Activated CD4-positive, alpha-beta T cell treated with anti-CD3 and anti-CD28 coated beads, Interleukin-2, Interleukin-4, amounts not matched to agents 100 ng/mL and 50 ng/mL, durations not matched to agents 16 hours and 8 hours (primary cell): ENCODE measurements at places on chromosomes 16 and 17.
A peak's percentile ranks its signal among the peaks of the same experiment; 100 is the strongest.

DNA sequence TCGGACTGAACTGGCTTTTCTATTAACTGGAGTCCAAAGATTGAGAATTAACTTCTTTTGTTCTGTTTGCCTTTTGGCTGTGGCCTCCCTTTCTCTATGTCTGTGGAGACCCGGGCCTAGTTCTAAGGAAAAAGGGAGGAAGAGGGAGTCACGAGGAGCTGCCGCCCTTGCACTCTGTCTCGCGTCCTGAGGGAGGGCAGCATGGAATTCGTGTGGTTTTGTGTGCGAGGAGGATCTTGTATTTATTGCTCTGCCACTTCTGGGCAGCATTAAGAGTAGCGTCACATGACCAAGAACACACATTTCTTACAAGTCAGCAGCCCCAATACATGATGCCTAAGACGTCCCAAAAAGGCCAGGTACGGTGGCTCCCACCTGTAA lies 23.6 kb downstream of the METTL22 start:
- no peak for DNase-seq

- DNase-seq = no peak
Measured at GRCh38 chr17:2521257-2521656, 9.6 kb upstream of the METTL16 start.

DNA sequence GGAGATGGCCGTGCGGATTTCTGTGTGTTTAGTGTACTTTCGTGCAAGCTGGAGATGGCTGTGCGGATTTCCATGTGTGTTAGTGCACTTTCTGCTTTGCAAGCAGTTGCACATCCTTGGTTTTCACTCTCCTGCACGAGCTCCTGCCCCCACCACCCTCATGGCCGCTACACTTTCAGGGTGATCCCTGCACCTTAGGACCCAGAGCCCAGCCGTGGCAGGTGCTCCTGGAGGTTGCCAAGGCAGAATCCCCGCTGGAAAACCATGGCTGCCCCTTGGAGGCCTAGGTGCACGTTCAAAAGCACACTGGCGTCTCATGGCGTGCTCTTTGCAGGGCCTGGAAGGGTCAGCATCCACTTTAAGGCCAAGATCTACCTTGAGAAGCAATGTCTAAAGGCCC lies 311.0 kb upstream of the TNRC6C start:
- DNase-seq = no peak

DNA sequence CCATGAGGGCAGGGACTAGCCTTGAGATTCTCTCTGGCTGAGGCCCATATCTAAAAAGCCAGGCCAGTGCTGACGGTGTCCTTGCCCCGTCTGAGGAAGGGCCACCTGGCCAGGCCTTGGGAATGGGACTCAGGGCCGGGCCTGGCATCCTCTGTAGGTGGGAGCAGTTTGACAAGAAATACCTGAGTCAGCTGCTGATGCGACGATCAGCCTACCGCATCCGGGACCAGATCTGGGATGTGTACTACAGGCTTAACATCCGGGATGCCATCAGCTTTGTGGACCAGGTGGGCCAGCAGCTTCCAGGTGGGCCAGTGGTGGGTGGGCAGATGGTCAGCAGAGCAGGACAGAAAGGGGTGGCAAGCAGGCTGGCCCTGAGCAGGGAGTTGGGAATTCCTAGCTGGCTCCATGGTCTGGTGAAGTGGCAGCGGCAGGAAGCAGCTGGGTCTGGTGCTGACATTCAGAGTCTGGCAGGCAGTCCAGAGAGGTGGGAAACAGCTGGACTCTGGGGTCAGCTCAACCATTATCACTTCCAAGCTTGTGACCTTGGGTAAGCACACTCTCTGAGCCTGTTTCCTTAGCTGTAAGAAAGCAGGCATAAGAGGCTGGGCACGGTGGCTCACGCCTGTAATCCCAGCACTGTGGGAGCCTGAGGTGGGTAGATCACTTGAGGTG lies 9.5 kb downstream of the SLC9A5 start:
- DNase-seq = no peak

DNA sequence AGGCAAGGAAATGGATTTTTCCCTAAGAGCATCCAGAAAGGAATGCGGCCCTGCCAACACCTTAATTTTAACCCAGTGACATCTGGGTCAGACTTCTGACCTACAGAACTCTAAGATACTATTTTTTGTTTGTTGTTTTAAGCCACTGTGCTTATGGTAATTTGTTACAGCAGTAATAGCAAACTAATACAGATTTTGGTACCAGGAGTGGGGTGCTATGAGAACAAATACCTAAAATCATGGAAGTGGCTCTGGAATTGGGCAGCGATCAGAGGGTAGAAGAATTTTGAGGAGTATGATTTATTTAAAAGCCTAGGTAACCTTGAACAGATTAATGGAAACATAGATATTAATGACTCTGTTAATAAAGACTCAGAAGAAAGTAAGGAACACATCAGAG lies 208.2 kb downstream of the ZNF423 start:
- DNase-seq = no peak

DNA sequence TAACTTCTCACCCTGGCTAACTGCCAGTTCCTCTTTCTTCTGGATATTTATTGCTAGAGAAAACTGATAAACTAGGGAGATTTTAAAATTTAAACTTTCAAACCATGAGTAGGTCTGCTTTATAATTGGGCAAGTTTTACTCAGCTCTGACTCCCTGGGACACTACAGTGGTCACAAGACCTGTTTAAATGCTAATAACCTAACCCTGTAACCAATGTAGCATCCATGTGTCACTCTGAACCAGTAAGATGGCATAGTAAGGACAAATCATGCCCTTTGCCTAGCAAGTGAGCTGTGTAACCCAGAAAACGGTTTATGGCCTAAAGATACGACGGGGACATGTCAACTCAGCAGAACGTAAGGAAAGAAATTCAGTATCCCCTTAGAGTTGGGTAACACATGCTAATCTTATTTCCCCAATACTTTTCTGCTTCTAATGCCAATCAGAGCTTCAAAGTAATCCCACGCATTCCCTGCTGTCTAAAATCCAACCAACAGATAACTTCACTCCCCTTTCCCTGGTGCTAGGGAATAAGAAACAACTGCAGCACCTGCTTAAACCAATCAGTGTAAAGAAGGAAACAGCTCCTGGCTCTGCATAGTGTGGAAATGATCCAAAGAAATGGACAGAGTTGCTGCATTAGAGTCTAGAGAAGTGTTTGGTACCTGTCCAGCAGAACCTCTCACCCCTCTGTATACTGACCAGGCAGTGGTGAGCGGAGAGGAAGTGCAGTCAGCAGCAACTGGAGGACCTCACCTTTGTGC lies 85.7 kb downstream of the NCOR1 start:
- DNase-seq = no peak

- no peak for DNase-seq
Measured at GRCh38 chr16:78629173-78629572, 529.7 kb downstream of the WWOX start.

DNA sequence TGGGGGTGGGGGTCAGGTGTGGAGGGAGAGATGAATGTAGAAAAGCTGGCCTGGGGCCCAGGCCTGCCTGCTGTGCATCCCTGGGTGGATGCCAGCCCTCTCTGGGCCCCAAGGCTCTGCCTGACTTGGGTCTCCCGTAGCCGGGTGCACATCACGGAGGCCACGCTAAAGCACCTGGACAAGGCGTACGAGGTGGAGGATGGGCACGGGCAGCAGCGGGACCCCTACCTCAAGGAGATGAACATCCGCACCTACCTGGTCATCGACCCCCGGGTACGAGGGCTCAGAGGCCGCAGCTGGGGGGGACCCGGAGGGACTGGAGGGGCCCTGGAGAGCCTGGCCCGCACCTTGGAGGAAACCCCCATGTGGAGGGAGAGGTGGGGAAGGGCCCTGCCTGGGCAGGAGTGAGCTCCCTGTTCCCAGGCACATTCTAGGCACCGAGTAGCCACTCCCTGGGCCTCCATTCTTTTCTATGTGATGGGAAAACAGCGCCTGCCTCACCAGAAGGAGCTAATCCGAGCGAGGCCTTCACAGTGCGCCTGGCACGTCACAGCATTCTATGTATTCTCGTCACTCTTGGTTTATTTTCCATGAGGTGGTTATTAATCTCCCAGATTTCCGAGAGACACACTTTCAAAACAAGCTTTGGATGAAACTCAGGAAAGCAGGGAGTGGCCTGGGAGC lies 34.7 kb downstream of the ADCY7 start:
- DNase-seq = no peak

- DNase-seq = peak; percentile 92
Measured at GRCh38 chr16:3059041-3059722, 6.3 kb upstream of the IL32 start.

GRCh38 chr16:2340564-2341455 lies at the start of gene ABCA3:
ABCA3 (minus strand) TSS chr16:2340728; CDS start chr16:2326466, 14,262 bp downstream.
- peak; percentile 97 for DNase-seq

GRCh38 chr17:74414510-74414909 lies 17.4 kb upstream of the GPRC5C start:
- DNase-seq = no peak

DNA sequence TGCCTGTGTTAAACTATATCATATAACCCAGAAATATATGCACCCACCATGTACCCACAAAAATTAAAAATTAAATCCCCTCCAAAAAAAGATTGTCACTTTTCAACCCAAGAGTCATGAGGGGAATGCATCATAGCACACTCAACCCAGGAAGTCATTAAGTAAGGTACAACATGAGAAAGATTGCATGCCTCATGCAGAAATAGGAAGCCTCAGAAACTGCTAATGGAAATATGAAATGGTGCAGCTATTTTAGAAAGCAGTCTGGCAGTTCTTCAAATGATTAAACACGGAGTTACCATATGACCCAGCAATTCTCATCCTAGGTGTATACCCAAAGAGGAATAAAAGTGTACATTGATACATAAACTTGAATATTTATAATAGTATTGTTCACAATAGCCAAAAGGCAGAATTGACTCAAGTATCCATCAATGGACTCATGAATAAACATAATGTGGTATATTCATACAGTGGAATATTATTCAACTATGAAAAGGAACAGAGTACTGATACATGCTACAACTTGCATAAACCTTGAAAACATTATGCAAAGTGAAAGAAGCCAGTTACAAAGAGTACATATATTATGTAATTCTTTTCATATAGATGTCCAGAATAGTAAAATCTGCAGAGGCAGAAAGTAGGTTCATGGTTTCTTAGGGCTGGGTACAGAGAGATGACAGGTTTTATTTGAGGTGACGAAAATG lies 70.4 kb downstream of the TMEM100 start:
- DNase-seq = no peak

DNA sequence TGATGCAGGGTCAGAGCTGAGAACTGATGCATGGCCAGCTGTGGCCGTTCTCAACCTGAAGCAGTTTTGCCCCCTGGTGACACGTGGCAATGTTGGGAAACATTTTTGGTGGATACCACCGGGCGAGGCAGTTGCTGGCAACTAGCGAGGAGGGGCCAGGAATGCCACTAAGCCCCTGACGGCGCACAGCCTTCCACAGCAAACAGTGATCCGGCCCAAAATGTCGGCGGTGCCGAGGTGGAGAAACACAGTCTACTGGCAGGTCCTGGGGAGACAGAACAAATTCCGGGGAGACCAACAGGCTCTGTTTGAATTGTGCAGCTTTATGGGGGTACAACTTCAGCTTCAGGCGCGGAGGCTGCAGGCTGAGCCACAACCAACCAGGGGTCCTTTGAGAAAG lies 8.2 kb downstream of the SLC26A11 start:
- DNase-seq = no peak

GRCh38 chr17:38549285-38549684 lies 56.5 kb downstream of the SRCIN1 start:
- no peak for DNase-seq

DNA sequence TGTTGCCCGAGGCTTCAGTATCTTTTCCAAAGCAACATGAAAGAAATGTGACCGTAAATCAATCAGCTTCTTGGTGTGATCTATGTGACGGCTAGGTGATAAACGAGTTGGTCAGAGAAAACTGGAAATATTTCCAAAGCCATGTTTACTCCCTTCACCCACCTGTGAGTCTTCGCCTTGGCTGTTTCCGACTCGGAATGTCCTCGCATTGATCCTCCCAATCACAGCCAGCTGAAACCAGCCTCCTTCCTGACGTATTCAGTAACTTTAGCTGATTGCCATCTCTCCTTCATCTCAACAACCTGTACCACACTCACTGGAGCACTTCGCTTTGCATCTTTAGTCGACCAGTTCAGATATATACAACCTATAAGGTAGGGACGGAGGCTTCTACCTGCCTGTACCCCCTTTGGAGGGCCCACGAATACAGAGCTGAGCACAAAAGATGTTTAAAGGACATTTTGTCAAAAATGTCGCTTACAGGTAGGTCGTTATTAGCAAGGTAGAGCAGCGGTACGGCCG lies 705 bp downstream of the KRABD2 start:
- DNase-seq = no peak

DNA sequence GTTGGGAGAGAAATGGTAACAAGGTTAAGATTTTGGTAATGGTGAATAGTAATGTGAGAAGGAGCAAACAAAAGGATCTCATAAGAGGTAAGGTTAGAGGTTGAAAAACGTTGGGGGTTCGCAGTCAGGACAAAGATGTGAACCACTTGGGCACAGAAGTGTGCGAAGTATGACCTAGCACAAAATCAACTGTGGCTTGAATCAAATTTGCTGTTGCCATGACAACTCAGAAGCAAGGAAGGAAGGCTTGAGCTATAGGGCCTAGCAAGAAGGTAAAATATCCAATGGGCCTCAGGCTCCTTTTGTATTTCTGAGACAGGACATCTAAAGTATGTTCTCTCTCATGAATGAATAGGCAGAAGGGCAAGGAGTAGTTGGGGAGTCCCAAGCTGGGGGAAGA lies 24.5 kb upstream of the TEKT1 start:
- no peak for DNase-seq

GRCh38 chr16:19088341-19088916 lies 21.0 kb downstream of the COQ7 start:
- DNase-seq = no peak

GRCh38 chr16:3520413-3520812 lies 19.6 kb downstream of the CLUAP1 start:
- no peak for DNase-seq

GRCh38 chr17:2893422-2893914 lies 97.2 kb downstream of the RAP1GAP2 start:
- DNase-seq = no peak

GRCh38 chr16:90077240-90077756 lies at the start of gene PRDM7:
PRDM7 (minus strand) TSS chr16:90077331; CDS start chr16:90075910, 1,421 bp downstream.
- peak; percentile 98 for DNase-seq

DNA sequence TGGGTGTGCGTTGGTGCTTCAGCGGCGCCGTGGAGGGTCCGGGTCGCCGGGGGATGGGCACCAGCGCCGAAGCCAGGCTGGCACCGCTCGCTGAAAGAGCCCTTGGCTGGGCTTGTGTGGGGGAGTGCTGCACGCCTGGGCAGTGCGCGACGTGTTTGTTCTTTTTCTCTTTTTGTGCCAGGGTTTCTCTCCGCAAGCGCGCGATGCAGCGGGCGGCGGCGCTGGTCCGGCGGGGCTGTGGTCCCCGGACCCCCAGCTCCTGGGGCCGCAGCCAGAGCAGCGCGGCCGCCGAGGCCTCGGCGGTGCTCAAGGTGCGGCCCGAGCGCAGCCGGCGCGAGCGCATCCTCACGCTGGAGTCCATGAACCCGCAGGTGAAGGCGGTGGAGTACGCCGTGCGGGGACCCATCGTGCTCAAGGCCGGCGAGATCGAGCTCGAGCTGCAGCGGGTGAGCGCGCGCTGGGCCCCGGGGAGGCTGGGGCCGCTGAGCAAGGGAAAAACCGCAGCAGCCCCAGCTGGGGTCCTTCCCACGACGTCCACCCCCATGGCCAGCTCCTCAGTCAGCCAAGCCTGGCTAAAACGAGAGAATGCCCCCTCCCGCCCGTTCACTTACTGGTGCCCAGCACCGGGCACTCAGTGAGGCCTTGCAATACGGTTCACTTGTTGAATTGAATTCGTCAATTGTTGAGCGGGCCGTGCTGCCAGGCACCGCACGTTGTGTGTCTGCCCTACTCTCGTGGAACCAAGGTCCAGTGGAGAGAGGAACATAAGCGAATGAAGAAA lies 541 bp downstream of the GPT2 start:
- DNase-seq = no peak

GRCh38 chr17:54270499-54270898 lies 447.8 kb downstream of the KIF2B start:
- no peak for DNase-seq
